Mucosa of gallbladder (tissue), 1 donor: ENCODE measurements at places on chromosomes 1 and 21.

DNA sequence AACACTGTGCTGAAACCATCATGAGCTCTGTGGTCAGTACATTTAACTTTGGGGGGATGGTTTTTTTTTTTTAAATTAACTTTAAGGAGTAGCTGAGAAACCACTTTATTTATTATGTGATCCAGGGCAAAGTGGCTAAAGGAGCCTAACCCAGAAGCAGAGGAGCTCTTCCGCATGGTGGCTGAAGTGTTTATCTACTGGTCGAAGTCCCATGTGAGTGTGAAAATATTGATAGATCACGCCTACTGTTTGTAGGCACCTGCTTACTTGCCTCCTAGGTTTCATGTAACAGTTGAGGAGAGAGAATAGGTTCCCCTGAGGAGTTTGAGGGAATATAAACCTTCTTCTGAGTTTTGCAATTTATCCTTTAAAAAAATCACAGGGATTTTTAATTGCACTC is 181.4 kb downstream of the ZP4 start:
- DNase-seq: peak; percentile 18

GRCh38 chr1:218694636-218695035 is 349.5 kb downstream of the TGFB2 start:
- DNase-seq: no peak

- no peak for DNase-seq
Measured at GRCh38 chr1:180946056-180946455, 33.4 kb downstream of the KIAA1614 start.

DNA sequence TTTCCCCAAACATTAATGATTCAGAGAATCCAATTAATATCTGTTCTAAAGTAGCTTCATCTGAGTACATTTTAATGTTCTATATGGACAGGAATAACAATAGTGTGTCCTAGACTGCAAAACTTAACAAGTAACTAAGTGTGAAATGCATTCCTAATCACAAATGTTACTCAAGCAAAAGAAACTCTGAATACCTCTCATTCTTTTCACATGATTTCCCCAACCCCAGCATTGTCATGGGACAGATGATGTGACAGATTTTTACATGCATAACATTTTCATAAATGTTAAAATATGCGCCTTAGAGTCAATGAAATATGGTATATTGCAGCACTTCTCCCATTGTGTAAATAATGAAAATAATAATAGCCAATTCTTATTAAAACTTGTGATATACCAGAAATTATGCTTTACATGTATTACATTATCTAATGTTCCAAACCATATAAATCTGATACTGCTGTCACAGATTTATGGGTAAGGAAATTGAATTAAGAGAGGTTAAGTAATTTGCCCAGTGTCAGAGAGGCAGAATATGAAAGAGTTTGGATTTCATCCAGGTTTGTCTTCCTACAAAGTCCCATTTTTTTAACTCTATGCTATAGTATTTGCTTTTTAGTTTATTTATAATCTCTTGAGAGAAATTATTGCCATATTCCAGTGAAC is 269.4 kb downstream of the LRRC7 start:
- no peak for DNase-seq

DNA sequence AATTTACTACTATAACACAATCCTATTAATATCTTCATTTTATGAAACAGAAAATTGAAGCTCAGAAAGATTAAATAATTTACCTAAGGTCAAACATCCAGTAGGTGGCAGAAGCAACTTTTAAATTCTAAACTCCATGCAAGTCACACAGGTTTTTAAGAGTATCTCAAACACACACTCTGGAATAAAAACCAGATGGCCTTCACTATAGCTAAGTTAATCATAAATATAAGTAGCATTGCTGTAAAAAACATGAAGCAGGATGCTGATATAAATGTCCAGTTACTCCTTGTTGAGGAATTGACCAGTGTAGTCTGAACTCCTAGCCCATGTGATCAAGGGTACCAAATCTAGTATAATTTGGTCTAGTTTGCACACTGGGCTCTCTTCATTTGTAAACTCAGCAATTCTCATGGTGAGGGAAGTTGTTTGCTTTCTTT is 9.4 kb upstream of the FMO3 start:
- no peak for DNase-seq

GRCh38 chr1:157117527-157118057 is 18.0 kb upstream of the ETV3L start:
- no peak for DNase-seq
